Astrocyte of the spinal cord (primary cell): ENCODE measurements at places on chromosomes 11 and 22.

GRCh38 chr11:93049740-93050139 is 80.3 kb downstream of the MTNR1B start:
- no peak for DNase-seq

DNA sequence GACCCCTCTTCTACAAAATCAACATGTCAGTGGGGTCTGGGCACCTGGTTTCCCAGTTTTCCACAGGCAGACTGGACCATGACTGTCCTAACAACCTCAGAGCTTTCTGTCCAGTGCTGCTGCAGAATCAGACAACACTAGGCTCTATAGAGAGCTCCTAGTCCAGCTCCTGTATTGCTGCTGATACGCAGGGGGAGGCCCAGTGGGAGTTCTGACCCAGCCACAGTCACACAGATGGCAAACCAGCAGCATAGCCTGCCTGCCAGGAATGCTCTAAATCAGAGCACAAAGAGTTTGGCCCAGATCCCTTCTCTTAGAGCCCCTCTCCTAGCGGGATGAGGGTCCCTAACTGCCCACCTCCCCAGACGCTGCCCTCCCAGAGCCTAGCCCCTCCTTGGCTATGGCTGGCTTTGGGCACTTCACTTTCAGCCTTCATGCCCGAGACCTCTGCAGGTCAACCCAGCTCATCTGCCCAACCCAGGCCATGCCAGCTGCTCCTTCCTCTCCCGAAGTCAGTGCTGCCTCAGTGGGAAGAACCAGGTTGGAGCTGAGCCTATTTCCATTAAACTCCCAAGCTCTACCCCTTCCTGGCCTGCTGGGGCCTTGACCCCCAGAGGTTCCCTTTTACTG is 15.8 kb upstream of the SLCO2B1 start:
- no peak for DNase-seq

- DNase-seq = no peak
Observed at GRCh38 chr22:45006111-45006963, 3.5 kb downstream of the PHF21B start.

DNA sequence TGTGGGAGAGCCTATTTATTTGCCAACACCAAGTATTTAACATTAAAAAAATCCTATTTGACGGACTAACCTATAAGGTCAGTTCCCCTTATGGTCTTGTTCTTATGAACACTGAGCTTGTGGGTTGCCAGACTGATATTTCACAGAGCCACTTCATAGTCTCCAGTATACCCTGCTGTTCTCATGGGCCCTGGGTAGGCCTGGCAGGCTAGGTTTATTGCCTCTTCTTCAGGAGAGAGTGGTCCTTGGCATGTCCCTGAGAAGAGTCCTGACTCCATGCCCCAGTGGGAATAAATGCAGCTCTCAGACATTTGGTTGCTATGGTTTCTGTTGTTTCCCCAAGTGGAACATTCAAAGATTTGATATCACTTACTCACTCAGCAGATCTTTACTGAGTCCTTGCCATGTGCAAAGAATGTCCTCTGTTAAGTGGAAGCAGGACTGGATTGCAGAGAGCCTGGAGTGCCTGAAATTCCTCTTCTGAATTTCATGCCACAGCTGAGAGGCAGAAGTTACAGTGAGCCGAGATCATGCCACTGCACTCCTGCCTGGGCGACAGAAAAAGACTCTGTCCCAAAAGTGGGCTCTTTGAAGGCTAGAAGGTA is 15.7 kb downstream of the SLC5A1 start:
- no peak for DNase-seq

GRCh38 chr11:69512136-69512535 is 30.7 kb downstream of the LINC01488 start:
- DNase-seq = no peak

- DNase-seq = peak; percentile 98
Observed at GRCh38 chr11:355581-356458, 13.5 kb upstream of the B4GALNT4 start.
